ENCODE measurements at places on chromosomes 12 and 14.

- DNase-seq, result no peak
Measured at GRCh38 chr14:72907886-72908285, 14.0 kb upstream of the DPF3 start.

GRCh38 chr12:82097877-82098276 is 260.3 kb downstream of the CCDC59 start:
- no peak for DNase-seq

DNA sequence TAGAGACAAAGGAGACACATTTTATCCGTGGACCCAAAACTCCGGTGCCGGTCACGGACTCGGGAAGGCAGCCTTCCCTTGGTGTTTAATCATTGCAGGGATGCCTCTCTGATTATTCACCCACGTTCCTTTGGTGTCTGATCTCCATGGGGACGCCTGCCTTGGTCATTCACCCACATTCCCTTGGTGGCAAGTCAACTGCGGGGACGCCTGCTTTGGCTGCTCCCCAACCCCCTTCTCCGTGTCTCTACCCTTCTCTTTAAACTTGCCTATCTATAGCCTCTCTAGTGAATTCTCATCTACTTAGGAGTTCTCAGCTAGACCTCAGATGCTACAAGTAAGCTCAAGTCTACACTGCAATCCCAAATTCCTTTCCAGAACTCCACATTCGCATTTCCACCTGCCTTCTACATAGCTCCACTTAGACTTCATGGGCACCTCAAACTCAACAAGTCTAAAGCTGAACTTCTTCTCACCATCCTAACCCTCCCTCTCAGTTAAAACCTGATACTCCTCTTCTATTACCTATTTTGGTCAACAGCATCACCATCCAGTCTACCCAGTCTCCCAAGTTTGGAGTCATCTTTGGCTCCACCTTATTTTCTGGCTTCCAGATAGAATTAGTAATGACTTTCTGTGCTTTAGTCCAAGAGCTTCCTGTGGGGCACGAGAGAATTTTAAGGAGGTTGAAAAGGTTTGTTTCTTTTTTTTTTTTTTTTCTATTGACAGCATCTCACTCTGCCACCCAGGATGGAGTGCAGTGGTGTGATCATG is 14.4 kb downstream of the SPTLC2 start:
- DNase-seq, result no peak

- DNase-seq, result no peak
Measured at GRCh38 chr12:130398100-130398848, 60.6 kb downstream of the PIWIL1 start.

DNA sequence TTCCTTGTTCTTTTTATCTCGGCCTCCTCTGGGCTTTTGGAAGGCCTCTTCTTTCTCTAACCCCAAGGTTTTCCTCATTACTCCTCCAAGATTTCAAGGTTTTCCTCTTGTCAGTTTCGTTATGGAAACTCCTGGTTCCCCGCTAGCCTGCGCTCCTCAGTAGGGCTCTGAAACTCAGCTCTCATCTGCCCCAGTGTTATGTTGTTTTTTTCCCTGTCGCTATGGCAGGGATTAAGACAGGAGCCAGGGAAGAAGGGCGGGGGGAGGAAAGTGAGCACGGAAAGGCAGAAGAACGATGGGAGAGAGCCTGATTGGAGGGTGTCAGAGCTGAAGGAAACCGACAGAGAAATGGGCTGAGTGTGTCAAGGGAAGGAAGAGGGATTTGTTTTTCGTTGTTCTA is 26.5 kb upstream of the JDP2 start:
- peak; percentile 92 for DNase-seq

DNA sequence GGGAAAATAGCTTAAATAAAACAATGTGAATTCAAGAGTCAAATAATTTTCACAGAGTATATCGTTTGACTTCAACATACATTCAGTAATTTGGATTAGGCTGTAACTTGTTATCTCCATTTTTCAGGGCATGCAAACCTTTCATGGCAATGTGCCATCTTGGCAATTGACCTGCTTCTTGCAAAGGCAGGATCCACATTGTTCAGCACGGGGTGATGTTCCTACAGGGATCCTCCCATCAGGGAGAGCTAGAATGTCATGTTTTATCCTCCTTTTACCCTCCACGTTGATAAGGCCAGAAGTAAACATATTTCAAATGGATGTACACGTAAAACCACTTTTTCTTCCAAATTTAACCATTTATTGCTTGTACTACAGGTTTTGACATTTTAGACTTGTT is 314.4 kb downstream of the GALC start:
- no peak for DNase-seq

DNA sequence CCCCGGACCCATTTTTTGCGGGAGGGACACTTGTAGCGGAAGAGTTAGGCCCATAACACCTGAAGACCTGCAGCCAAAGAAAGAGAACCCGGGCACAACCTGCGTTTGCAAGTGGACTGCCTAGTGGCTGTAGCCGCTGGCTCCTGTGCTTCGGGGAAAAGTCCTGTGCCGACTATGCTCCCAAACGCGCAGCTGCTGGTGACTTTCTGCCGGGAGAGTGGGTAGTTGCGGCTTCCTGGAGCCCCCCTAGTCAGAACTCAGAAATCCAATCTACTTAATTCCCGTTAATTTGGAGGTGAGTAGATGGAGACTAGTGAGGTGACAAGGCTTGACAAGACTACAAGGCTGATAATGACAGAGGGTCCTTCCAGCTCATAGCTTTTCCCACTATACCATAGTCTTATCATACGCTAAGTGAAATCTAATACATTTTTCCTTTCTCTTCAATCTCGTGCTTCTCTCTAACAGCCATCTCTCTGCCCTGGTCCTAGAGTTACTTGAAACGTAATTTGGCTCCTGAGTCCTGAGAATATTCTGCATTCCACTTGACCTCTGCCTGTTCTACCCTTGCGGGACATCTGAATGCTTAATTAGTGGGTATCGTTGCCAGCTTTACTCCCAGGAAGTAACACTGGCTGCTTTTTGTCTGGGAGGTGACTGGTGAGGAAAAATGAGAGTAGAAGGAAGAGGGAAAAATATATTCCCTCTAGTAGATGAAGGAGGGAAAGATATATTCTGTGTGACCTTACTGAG is 556 bp downstream of the MTHFD1 start:
- no peak for DNase-seq

DNA sequence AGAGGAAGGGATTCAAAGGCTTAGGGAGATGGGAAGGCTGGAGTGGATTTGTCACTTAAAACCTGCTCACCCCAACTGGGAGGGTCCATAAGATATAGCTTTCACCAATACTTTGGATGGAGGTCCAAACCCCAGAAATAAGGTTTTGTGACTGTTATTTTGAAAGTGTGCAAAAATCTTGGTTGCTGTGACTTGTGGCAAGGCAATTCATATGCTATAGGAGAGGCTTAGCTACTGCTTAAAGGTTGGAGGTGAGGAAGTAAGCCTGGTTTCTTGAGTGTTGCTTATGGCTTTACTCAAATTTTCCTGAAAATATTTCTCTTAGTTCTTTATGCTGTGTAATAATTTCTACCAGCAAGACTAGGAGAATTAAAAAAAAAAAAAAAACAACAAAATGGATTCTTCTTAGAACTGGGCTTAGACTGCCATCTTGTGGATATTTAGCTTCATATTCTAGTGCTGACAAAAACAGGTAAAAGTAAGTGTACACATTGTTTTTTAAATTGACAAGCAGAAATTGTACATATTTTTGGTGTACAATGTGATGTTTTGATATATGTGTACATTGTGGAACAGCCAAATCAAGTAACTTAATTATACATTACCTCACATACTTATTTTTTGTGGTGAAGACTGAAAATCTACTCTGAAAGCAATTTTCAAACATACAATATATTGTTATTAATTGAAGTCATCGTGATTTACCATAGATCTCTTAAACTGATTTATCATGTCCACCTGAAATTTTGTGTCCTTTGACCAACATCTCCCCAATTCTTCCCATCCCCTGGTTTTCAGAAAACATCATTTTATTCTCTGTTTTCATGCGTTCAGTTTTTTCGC is 23.0 kb downstream of the PDE6H start:
- no peak for DNase-seq

GRCh38 chr12:71191509-71192196 is 33.9 kb upstream of the TSPAN8 start:
- no peak for DNase-seq

DNA sequence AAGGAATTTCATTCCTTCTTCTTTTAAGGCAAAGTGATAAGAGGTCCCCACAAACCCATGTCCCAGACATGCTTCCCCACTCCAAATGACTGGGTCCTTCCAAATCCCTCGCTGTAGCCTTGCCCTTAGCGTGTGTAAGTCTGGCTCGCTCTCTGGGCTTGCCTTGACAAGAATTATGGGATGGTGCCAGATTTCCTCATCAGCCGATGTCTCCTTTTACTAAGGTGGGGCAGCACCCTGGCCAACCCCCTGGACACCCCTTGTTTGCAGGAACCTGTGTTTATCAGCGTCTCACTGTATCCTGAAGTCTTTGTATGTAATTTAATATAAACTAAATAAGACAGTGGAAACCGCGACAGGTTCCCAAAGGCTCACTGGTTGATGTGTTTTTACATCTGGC is 493.3 kb downstream of the EGLN3 start:
- no peak for DNase-seq

- no peak for DNase-seq
Measured at GRCh38 chr14:54362759-54363437, 33.9 kb upstream of the CDKN3 start.

DNA sequence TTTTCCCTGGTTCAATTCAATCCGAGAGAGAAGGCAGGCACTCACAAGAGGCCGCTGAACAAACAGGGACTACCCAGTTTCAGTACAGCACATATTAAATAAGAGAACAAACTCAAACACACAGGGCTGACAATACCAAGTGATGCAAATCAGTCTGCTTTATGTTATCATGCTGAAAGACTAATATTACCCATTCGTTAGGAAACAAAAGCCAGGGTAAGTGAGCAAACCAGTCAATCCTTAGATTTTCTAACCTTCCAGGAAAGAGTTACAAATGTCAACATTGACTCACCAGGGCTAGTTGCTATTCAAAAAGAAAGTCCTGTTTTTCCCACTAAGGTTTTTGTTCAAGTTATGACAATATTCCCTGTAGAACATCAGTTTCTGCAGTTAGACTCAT is 246.2 kb downstream of the C12orf42 start:
- no peak for DNase-seq

DNA sequence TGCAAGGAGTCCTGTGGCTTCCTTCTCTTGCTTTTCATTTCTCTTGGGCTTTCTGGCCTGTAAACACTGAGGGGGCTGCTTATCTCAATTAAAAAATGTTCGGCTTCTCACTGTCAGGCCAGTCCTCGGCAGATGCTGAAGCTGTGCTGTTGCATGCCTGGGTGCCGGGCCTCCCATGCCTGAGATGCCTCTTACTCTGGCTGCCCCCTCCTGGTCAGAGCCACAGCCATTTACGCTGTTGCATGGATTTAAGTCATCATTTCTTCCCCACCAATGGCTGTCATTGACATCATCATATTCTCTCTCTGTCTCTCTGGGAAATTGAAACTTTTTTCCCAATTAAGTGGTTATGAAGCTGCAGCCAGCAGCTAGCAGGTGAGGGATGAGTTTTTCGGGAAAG is 53.7 kb downstream of the FOXN4 start:
- DNase-seq, result no peak

- DNase-seq, result no peak
Measured at GRCh38 chr14:98368221-98368620, 903.8 kb downstream of the BCL11B start.
